ENCODE measurements at places on chromosomes 3 and 15.

DNA sequence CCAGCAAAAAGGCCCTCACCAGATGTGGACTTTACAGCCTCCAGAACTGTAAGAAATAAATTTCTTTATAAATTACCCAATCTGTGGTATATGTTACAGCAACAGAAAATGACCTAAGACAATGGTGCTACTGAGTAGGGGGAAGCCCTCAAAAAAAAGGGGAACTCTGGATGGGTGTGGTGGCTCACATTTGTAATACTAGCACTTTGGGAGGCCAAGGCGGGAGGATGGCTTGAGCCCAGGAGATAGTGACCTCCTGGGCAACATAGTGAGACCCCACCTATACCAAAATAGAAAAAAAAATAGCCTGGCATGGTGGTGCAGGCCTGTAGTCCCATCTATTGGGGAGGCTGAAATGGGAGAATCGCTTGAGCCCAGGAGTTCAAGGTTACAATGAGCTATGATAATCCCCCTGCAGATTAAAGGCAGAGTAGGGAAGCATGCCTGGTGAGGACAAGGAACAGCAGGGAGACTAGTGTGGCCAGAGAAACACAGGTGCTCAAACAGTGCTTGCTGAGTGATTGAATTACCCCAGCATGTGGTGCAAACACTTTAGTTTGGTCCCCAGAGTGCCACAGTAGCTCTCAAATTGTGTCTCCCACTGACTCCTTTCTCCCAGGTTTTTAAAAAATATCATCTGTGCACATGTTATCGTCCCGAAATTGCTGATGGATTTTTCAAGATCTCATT is 13.9 kb upstream of the USP3 start:
- DNase-seq = peak; percentile 17

GRCh38 chr15:38038659-38039442 is 104.4 kb downstream of the TMCO5A start:
- DNase-seq = no peak

DNA sequence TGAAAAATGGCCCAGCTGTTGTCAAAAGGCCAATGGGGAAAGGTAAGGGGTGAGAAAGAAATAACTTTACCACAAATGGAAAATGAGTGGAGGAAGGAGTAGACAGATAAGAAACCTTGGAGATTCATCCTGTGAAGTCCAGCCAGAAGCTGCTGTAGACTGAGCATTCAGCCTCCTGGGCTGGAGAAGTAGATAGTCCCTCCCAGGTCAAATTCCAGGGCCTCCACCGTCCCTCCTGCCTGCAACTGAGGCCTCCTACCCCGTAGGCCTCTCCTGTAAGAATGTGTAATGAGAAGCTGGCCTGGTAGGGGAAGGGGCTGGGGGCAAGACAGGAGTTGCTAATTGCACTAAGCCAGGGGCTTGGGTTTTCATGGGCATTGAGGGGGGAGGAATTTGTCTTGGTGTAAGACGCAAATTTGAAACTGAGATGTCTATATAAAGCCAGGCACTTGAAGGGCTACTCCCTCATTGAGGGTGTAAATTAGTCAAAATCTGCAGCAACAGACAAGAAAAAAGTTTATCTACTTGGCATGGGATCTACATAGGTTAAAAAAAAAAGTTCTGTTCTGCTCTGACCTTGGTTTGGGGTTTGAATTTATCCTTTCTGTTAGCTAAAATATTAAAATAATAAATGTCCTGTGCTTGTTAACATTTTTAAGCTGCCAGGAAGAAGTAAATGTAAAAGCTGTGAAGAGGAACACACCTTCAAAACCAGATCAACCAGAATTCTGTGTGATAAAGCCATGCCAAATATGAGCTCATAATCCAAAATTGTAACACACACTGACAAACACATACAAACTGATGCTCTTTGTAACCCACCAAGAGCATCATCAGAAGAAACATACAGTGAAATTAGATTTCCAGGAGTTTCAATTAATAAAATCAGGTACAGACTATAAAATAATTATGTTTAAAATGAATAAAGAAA is 1.7 kb upstream of the RBP2 start:
- no peak for DNase-seq

DNA sequence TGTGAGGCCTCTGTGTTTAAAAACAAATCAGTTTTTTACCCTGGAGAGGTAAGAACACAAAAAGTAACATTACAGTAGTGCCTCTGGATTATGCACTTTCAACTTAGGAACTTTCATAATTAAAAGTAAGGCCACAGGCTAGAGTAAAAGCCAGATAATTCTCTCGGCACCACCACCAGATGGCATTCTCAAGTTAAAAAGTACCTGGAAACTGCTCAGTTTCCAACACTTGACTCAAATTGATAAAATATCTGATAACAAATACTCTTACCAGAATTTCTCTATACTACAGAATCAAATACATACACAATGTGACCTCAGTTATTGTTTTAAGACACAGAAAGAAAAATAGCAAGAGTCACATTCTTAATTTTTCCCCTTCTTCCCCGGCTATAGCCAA is 19.9 kb downstream of the SPICE1 start:
- no peak for DNase-seq

DNA sequence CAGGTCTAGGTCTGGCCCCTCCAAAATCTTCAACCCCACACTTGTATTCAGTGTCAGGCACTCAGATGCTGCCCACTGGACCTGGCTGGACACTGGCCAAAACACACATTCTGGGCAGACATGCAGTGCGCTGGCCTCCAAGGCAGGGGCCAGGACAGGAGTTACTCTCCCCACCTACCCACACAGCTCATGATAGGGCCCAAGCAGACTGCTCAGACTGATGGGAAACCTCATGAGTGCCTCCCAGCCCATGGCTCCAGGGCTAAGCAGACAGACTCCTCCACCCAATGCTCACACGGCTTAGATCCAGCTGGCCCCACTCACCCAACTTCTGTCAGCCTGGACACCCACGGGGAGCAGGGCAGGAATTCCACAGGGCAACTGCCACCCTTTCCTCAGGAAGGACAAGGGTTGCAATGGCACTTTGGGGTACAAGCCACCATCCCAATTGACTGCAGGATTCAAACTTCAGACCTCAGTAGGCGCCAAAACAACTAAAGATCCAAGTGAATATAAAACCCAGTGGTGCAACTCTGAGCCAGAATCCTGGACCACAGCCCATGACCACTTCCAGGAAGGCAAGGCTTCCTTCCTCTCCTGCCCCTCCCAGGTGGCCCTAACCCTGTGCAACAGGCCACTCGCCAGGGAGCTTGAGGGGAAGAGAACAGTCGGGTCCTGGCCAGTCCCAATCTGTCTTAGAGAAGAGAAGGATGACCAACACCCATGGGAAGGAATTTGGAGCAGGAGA is 1.4 kb downstream of the LTF start:
- no peak for DNase-seq

DNA sequence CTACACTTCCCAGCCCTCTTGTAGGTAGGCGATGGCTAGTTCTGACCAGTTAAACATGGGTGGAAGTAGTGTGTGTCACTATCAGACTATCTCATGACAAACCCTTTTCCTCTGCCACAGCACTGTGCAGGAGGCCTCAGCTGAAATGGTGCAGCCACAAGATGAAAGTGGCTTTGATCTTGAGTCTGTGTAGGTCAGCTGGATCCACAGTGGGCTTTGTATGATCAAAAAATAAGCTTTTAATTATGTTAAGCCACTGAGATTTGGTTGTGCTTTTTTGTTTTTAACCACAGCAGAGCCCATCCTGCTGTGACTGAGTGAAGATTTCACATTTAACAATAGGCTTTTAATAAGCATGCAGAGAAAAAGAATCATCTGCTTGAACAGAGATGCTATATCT is 19.7 kb downstream of the RCN2 start:
- DNase-seq = no peak

GRCh38 chr3:25338158-25338725 is 89.8 kb upstream of the RARB start:
- DNase-seq = no peak
